ENCODE measurements at places on chromosomes 2 and 18.

GRCh38 chr2:46173636-46174250, 123.5 kb upstream of the EPAS1 start:
- no peak for DNase-seq

- DNase-seq, result no peak
These were observed 76.1 kb downstream of the PRKRA start for GRCh38 chr2:178374865-178375264.

DNA sequence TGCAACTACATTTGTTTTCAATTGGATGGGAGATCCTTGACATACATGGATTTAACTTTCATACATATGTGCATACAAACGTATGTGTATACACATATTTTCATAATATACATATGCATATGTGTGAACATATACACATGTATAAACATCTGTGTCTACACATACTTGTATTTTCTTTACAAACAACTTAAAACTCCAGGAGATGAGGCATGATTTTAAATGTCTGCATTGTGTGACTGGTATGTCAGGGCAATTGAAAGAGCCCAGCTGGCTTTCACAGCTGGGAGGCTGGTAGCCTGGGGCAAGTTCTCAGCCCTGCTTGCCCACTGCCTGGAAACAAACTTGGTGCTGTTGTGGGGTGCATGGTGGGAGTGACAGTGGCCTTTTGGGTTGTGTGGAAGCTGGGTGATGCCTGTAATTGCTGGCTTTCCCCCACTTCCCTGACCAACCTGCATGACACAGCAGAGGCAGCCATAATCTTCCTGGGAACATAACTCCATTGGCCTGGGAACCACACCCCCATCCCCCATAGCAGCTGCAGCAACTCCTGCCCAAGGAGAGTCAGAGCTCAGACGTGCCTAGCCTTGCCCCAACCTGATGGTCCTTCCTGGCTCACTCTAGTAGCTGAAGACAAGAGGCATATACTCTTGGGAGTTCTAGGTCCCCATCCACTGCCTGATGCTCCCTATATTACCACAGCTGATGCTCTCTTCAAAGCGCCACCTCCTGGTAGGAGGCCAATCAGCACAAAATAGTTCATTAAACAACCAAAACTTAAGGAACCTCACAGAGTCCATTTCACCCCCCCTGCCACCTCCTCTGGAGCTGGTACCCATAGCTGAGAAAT, 158.3 kb downstream of the CERS6 start:
- DNase-seq, result no peak

DNA sequence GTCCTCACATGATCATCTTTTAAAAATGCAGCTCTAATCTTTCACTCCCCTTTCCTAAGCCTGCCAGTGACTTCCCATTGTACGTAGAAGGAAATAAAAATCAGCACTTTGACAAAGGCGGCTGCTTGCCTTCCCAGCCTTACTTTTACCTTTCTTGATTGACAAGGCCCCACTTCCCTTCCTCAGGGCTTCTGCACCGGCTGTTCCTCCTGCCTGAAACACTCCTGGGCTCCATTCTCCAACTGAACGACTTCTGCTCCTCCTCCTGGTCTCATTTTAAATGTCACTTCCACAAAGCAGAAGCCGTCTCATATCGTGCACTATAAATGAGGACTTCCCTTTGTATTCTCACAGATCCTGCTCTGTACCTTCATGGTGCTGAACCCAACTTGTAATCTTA, 56.1 kb downstream of the OSBPL6 start:
- DNase-seq, result no peak

DNA sequence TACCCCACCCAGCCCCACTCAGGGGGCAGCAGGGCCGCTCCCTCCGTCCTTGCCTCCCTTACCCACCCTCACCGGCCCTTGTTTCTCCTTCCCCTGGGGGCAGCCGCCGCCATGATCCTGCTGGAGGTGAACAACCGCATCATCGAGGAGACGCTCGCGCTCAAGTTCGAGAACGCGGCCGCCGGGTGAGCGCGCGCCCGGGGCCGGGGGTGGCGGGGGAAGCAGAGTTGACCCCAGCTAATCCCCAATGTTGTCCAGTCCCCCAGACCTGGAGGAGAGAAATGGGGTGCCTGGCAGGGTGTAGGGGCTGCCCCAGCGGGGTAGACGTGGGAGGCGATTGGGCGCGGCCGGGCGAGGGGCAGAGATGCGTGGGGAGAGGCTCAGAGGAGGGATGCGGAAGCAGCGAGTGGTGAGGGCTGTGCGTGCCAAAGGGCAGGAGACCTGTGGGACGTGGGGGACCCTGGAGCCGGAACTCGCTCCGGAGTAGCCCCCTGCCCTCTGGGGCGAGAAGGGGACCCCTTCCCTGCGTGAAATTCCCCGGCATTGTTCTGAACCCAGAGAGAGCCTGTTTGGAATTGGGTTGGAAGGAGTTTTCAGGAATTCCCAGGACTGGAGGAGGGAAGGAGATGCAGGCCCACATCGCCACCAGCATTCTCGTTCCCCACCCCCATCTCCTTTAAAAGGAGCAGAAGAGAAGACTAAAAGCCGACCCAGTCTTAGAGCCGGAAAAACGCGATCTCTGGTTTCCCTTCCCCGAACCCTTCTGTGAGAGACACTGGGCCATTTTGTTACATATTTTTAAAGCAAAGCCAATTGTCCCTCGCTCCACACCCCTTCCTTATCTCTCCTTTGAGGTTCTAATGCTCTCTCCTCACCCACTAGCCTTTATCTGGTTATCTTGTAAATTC, 625 bp downstream of the ARPC2 start:
- peak; percentile 38 for DNase-seq

DNA sequence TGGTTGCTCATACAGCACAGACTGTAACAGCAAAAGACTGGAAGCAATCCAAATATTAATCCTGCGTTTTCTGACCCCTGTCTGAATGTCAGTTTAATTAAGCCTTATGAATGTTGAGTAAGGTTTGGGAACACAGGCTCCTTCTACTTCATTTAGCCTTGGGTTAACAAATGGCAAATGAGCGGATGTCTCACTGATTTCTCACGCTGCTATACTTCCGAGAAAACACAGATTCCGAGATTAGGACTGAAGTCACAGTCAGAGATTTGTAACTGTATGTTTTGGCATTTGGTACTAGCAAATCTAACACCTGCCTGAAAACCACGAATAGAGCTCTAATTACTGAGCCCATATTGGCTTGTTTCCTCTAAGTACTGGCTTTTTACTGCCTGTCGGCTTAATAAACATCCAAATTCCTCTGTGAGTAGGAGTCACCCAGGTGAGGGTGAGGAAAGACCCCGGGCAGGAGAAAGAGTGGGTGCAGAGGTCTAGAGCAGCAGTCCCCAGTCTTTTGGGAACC, 10.6 kb downstream of the MC5R start:
- DNase-seq, result no peak
